Stimulated activated naive B cell treated with anti-CD40 and anti-IgM and Interleukin-4, amounts not matched to agents 10 μg/mL and 1 μg/mL and 100 μg/mL, for 72 hours (primary cell): ENCODE measurements at places on chromosomes 3 and 15.

GRCh38 chr15:68310178-68310803, 32.7 kb downstream of the FEM1B start:
- no peak overlapping the region for H3K4me3 ChIP-seq
- DNase-seq = no peak
- H3K4me1 ChIP-seq = peaks cover 19% of the 10 kb centered on the region
- H3K27me3 ChIP-seq = no peaks in the 10 kb centered on the region
- no peaks in the 10 kb centered on the region for H3K36me3 ChIP-seq

GRCh38 chr15:70063980-70064379, 33.7 kb downstream of the TLE3 start:
- H3K36me3 ChIP-seq = peaks cover 37% of the 10 kb centered on the region
- no peak for DNase-seq
- H3K4me3 ChIP-seq = no peak overlapping the region
- H3K27me3 ChIP-seq = no peaks in the 10 kb centered on the region

GRCh38 chr3:4292301-4292700, 10.9 kb upstream of the SETMAR start:
- H3K36me3 ChIP-seq = no peaks in the 10 kb centered on the region
- no peaks in the 10 kb centered on the region for H3K27me3 ChIP-seq
- H3K4me3 ChIP-seq = no peak overlapping the region
- no peak overlapping the region for H3K27ac ChIP-seq
- H3K4me1 ChIP-seq = peaks cover 2% of the 10 kb centered on the region

DNA sequence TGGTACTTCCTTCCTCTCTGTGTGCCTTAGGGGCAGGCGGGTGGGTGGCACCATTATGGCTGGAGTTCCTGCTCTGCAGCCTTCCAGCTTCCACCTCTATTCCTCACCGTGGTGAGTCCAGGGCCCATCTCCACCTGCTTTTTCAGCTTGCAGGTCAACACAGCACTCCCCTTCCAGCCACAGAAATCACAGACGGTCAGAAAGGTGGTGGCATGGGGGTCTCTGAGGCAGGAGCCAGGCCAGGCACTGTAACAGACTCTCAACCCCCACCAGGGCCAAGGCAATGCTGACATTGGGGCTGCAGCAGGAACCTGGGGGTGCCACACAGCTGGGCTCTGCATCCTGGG, 16.6 kb downstream of the KLF15 start:
- H3K27me3 ChIP-seq = peaks cover 24% of the 10 kb centered on the region
- H3K36me3 ChIP-seq = no peaks in the 10 kb centered on the region
- no peak overlapping the region for H3K27ac ChIP-seq
- no peak overlapping the region for H3K4me3 ChIP-seq

GRCh38 chr15:95577927-95578326, 752.6 kb upstream of the NR2F2 start:
- no peaks in the 10 kb centered on the region for H3K27me3 ChIP-seq
- H3K27ac ChIP-seq = no peak overlapping the region
- H3K36me3 ChIP-seq = no peaks in the 10 kb centered on the region
- no peak overlapping the region for H3K4me3 ChIP-seq
